ENCODE measurements at places on chromosomes 13 and 19. TPM values are rescaled to one million over a fixed set of nuclear protein-coding genes. Genes with fewer than 3 reads are reported as not detected.

GRCh38 chr13:110374431-110375370, 67.6 kb downstream of the COL4A2 start:
- H3K4me3 ChIP-seq: no peak overlapping the region
- H3K27ac ChIP-seq: no peak overlapping the region
- H3K27me3 ChIP-seq: no peaks in the 10 kb centered on the region
- H3K4me1 ChIP-seq: peaks cover 15% of the 10 kb centered on the region
- DNase-seq: no peak

- H3K27ac ChIP-seq: peak overlapping the region; percentile 50
- H3K4me1 ChIP-seq: peaks cover 98% of the 10 kb centered on the region
- no peaks in the 10 kb centered on the region for H3K36me3 ChIP-seq
- no peak overlapping the region for H3K4me3 ChIP-seq
- DNase-seq: no peak
Measured at GRCh38 chr19:15299568-15300409, 32.5 kb downstream of the BRD4 start.

Gene RASGRP4
- total RNA-seq: 12.3 TPM

Gene ZNF433
- total RNA-seq: 6.3 TPM

- no peak overlapping the region for H3K4me3 ChIP-seq
- H3K27ac ChIP-seq: no peak overlapping the region
- peak; percentile 64 for DNase-seq
- H3K36me3 ChIP-seq: no peaks in the 10 kb centered on the region
- H3K4me1 ChIP-seq: peaks cover 9% of the 10 kb centered on the region
- no peaks in the 10 kb centered on the region for H3K27me3 ChIP-seq
Measured at GRCh38 chr19:6358003-6358402, 3.3 kb upstream of the CLPP start.

- H3K4me3 ChIP-seq: no peak overlapping the region
- H3K4me1 ChIP-seq: no peaks in the 10 kb centered on the region
- H3K36me3 ChIP-seq: no peaks in the 10 kb centered on the region
- no peak overlapping the region for H3K27ac ChIP-seq
- no peak for DNase-seq
Measured at GRCh38 chr13:91664039-91664438, 265.6 kb downstream of the GPC5 start.
